GM06990 (cell line): ENCODE measurements at places on chromosomes 3 and 15.

GRCh38 chr15:64739577-64740143 lies 35.7 kb downstream of the RBPMS2 start:
- no peak for DNase-seq

GRCh38 chr3:12345584-12346494 lies 57.0 kb downstream of the PPARG start:
- DNase-seq: no peak

GRCh38 chr3:151330379-151330778 lies 1.0 kb upstream of the P2RY13 start:
- no peak for DNase-seq

- no peak for DNase-seq
Measured at GRCh38 chr3:56443372-56443771, 24.9 kb downstream of the ERC2 start.

GRCh38 chr3:189165092-189165612 lies 6.6 kb upstream of the TPRG1 start:
- DNase-seq: no peak
